M059J (cell line): ENCODE measurements at places on chromosomes 3 and 15. TPM values are rescaled to one million over a fixed set of nuclear protein-coding genes. Genes with fewer than 3 reads are reported as not detected.

DNA sequence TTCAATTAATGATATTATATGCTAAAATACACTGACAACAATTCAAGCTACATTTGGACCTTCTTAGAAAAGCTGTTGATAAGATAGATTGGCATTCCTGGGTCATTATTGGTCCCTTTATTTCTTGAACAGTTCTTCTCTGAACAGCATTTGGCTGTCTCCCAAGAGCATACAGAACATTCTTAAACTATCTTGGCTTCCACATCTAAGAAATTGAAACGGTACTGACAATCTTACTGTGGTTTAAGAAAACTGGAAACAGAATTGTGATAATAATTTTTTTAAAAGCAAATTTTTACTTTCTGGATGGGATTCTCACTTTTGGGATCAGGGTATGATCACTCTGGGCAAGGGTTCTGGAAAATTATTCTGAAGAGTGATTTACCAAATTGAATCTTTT, 161.7 kb upstream of the ZNF385D start:
- no peak for DNase-seq

Gene MFSD1
- total RNA-seq = 139 and 180 TPM in 2 replicates

DNA sequence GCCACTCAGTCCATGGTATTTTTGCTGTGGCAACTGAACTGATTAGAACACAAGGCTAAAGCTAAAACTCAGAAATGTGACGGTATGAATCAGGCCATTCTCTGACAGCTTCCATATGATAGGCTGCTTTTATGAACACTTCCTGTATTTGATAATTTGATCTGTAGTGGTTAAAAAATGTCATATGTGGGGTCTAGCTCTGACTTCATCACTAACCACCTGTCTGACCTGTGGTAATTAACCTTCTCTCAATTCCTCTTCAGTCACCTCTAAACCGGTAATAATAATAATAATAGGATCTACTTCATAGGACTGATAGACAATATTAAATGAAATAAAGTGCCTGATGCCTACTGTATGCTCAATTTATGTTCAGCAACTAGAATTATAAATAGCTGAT, 223.2 kb downstream of the MBNL1 start:
- DNase-seq = no peak

Gene CHST13
- total RNA-seq = not detected in 2 replicates

- no peak for DNase-seq
These were observed 580.5 kb downstream of the NSUN3 start for GRCh38 chr3:94643400-94643799.

DNA sequence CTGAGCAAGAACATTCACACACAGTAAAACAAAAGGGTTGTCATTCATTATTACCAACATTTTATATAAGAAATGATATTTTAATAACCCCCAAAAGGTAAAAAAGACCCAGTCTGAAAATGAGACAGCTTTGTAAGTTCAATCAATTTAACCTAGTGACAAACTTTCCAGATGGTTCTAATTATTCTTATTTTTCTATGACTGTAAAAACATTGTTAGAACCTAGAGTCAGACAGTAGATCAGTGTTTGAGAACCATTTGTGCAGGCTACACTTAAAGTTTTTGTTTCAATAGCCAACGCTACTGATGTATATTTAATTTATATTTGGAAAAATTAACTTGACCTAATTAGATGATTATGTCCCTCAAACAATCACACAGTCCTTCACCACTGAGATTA, 708.4 kb upstream of the CBLB start:
- no peak for DNase-seq

Gene CTXN2
- total RNA-seq = 0.20 TPM in 1 of 2 replicates, not detected in the other

Gene ABI3BP
- 6.7 and 21.9 TPM in 2 replicates for total RNA-seq

DNA sequence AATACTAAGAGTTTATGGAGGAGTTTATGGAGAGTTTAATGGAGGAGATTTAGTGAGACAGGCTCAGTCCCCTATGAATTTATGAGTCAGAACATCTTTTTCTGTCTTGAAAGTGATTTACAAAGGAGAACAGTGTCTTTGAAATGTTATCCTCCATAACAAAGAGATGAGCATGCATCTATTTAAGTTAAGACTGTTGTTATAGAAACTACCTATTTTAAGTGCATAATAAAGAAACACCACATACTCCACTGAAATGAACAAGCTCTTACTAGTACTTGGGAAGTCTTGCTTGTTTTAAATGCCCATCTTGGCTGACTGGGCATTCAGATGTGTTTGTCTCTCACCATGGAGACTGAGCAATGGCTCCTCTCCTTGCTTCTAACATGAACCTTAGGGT, 118.7 kb upstream of the ACP3 start:
- no peak for DNase-seq

DNA sequence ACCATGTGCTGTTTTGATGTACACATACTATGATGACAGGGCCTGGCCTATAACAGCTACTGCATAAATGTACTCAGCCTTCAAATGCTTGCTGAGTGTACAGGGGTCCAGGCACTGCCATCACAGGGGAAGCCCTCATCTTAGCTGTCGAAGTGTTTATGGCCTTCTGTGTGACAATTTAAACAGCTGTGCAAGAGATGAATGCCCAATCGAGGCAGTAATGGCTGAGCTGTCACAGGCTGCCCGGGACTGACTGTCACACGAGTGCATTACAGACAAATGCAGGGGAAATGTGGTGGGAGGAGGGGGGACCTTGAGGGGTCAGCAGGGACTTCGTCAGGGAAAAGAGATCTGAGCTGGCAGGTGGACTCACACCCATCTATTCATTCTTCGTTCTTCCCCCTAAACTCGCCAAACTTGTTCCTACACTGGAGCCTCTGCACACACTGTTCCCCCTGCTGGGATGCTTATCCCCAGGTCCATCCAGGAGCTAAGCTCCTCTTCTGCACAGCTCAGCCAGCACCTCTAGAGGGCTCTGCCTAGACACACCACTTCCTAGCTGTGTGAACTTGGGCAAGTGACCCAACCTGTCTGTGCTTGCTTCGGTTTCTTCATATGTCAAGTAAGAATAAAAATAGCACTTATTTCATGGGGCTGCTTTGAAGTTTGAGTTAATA, 156.2 kb upstream of the IQSEC1 start:
- no peak for DNase-seq

DNA sequence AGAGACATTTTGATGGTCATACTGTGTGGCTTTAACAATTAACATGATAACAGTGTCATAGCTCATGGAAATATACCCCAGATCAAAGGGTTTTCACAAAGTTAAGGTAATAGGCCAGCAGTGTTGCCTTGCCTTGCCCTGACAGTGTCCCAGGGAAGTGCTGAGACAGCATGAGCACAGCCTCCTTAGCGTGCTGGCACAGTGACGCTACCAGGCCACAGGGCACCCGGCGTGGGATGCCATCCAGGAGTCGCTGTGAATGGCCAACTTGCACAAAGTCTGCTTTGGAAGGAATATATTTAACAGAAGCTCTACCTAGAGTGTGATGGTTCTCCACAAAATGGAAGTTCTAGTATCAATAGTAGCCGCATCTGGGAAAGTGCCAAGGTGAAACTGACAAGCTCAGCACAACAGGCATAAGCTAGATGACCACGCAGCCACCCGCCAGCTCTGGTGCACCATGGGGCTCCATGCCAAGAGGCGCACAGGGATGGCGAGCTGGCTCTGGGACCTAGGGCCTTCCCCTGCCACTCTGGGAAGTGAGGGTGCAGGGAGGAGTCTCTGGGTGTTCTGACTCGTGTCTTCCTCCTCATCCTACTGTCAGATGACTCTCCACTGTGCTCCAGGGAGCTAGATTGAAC, 86.2 kb downstream of the GABRB3 start:
- no peak for DNase-seq

- no peak for DNase-seq
These were observed 11.9 kb downstream of the SCAMP5 start for GRCh38 chr15:75007216-75007615.

DNA sequence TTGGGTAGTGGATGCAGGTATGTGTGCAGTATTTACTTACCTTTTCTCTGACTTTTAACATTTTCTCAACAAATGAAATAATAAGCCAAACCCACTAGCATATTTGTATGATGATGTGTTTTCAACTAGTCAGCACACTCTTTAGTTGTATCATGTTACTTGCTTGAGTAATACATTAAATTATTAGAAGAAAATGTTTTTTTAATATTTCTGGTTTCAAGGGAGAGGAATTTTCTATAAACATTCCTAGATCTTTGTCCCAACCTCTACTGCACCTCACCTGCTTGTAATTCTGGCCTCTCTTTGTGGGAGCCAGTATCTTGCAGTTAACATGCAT, 161.8 kb upstream of the CBLB start:
- peak; percentile 39 for DNase-seq

Gene DAPK2
- total RNA-seq = 7.3 and 8.0 TPM in 2 replicates
